ENCODE measurements at places on chromosomes 6 and 20.

- DNase-seq = peak; percentile 9
Measured at GRCh38 chr6:50791900-50792508, 26.7 kb upstream of the TFAP2B start.

GRCh38 chr6:131773284-131773950, 34.4 kb upstream of the ENPP1 start:
- no peak for DNase-seq

GRCh38 chr6:102961902-102962301, 1568.4 kb downstream of the GRIK2 start:
- DNase-seq = no peak

DNA sequence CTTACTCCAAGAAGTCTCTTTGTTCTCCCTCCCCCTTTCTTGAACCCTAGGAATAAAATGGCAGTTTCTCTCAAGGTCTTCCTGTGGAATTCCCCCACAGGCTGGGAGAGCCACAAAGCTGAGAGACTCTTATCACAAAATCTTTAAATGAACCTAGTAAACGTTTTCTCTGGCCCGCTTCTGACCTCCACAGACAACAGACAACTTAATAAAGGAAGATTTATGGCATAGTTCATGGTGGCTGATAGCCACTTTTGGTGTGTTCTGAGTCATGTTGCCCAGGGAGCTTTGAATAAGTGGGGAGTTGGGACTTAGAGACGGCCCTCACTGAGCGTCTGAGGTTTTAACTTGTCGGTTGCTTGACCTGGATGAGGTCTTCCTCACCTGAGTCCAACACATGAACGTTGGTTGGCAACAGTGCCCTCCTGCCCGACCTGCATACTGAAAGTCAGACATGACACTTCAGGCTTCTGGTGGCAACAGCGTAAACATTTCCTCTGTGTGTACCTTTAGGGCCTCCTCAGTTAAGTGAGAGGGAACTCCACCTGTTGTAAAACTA, 124.1 kb downstream of the FOXO3 start:
- peak; percentile 87 for DNase-seq

DNA sequence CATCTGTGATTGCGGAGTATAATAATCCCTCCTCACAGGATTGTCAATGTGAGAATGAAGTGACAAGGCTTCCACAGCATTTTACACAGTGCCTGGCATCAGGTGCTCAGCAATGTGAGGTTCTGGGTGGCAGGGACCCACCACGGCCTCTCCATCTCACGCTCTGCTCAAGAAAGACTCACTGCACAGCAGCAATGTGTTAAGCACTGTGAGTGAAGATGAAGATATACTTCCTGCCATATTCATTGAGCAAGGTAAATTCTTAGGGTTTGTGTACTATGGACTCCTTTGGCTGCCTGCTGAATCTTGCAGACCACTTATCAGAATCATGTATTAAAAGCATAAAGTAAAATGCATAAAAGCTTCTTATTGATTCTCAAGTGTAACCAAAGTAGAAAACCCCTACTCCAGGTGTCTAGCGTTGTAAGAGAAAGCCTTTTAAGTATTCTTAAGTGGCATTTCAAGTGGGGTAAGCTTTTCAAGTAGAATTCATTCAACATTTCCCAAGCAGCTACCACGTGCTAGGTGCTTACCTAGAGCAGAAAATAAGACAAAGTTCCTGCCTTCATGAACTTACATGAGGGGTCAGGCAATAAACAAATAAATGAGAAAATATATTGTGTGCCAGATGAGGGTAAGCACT, 17.0 kb upstream of the MEP1A start:
- no peak for DNase-seq

DNA sequence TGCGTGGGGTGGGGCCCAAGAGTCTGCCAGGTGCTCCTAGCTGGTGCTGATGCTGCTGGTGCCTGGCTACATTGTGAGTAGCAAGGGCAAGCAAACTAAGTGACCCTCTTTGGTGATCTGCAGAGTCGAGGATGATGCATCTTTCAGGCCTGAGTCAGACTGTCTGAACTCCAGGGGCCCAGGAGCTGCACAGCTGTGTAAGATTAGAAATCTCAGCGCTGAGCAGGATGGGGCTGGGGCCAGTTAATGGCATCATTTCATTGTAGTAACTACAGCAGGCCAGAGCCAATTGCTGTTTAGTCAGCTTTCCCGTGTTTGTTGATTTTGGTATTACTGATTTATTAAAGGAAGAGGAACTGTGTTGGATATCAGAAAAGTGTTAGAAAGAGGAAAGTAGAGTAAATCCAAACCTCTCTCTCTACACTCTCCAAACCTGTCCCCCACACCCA, 365.2 kb downstream of the PAX1 start:
- no peak for DNase-seq

GRCh38 chr20:56278196-56278595, 29.7 kb downstream of the MC3R start:
- DNase-seq = peak; percentile 24

DNA sequence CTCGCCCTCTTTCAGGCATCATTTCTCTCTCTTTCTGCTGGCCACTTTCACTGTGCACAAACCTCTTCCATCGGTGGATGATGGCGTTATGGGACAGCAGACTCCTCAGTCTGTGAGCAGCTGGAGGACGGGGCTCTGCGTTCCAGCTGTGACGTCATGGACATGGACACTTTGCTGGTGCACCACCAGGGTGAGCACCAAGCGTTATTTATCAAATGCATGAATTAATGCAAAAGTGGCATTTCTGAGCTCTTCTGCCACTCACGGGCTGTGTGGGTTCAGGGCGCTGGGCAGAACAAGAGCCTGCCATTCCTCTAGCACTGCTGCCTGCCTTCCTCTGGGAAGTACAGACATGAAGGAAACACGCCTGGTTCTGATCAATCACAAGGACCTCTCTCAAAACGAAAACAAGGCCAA, 82.9 kb upstream of the MPC1 start:
- DNase-seq = peak; percentile 11

- DNase-seq = no peak
Measured at GRCh38 chr20:42494290-42494689, 695.4 kb downstream of the PTPRT start.

- peak; percentile 23 for DNase-seq
Measured at GRCh38 chr20:48846516-48847492, 19.0 kb upstream of the PREX1 start.

DNA sequence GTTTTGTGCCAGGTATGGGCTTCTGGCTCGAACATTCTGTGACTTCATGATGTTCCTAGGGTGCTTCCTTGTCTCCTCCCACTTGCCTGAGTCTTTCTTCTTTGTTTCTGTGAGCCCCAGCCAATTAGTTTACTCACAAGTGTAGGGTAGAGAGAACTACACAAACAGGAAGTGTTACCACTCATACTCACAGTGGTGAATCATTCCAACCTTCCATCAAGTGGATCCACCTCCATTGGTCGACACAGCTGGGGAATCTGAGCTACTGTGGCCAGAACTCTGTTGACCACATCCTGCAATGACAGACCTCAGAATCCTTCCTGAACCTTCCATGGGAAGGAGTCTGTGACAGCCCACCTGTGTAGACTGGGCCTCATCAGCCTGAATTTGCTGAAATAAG, 76.8 kb downstream of the UNC5CL start:
- peak; percentile 94 for DNase-seq

DNA sequence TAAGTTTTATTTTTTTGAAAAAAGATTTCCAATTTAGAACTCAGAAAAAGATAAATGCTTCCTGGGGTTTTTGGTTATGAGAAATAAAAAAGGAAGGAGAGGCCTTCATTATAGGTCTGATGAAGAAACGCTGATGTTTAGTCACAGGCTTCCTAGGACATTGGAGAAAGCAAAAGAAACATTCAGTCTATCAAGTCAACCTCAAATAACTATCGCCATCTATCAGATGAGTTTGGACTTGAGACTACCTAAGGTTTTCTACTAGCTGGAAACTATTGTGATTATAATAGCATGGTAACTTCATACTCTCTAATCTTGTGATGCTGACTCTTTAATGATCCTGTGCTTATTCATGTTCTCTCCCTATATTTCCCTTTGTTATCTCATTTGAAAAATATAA, 171.3 kb downstream of the TPBG start:
- no peak for DNase-seq

GRCh38 chr6:155955038-155955437, 499.4 kb upstream of the NOX3 start:
- no peak for DNase-seq

- no peak for DNase-seq
Measured at GRCh38 chr6:24906314-24906713, 29.4 kb downstream of the RIPOR2 start.

DNA sequence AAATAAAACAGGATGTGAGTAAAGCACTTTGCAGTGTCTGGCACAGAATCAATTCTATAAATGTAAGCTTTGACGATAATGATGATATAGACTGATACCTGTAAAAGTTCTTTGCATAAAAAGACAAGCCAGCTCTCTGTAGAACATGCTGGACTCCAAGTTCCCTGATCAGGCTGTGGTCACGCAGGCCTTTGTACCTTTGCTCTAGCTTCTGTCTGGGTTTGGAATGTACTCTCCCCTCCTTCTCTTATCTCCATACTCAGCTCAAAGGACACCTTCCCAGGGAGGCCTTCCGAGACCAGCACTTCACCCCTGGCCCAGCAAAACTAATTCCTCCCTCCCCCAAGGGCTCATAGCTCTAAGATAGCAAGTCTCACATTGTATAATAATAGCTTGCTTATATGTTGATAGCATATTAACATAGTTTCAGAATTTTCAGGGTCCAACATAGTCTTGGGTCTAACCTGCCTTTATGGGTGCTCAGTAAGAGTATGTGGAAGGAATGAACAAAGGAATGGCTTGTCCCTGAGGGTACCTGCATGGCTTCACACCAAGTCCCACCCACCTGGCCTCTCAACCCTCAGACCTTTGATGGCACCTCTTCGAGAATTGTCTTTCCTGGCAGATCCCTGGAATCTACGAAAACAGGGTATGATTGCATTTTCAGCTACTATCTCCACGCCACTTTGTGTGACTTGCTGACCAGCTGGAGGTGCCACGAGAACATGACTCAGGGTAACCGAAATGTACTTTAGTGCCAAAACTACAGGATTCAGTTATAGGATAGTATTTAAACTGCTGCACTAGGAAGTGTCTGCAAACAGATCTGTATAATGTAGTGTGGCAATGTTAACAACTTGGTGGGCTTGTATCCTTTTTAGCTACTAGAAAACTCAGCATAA, 41.7 kb upstream of the PIM1 start:
- DNase-seq = peak; percentile 31

- no peak for DNase-seq
Measured at GRCh38 chr6:153074761-153075160, 56.3 kb downstream of the RGS17 start.

GRCh38 chr6:23280437-23280836, 711.1 kb downstream of the HDGFL1 start:
- DNase-seq = no peak

- DNase-seq = no peak
Measured at GRCh38 chr20:51535075-51535386, 7.5 kb downstream of the NFATC2 start.

DNA sequence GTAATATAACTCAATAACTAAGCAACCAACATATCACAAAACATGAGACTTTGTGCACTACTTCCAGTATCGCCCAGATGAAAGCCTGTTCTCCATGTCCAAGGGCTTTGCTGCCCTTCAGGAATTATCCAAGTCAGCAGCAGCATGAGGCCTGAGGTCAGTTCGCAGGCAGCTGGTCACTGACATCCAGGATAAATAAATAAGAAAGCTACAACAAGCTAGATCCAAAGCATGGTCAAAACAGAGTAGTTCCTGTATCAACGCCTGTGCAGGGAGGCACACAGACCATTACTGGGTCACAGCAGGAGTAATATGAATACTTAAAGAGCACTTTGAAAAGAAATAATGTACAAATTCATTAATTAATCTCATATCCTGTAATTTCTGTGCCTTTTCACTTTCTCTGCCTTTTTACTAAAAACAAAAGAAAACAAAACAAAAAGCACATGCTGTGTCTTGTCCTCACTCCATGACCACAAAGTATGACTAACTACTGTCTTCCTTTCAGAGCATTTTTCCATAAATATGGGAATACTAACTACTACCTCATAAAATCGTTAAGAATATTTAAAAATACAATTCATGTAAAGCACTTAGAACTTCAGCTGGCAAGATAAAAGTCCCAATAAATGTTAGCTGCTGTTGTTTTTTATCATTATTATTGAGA, 374.9 kb upstream of the IRAK1BP1 start:
- DNase-seq = no peak

DNA sequence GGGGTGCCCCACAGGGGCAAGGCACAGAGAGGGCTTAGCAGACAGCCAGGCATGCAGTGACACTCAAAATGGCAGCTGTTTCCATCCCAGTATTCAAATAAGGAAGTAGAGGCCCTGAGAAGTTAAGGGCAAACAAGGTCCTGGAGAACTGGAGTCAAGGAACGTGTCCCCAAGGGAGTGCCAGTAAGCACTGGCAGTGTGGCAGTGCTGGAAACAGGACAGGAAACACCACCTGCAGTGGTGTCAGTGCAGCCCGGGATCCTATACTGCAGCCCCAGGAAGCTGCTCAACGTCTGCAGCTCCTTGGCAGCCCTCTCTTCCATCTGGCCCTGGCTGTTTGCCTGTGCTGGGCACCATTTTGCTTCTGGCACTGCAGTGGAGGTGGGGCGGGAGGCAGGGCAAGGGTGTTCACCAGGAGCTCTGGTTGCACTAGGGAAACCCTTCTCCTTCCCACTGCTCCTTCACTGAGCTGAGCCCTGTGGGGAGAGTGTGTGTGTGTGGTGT, 56.3 kb downstream of the EDN3 start:
- DNase-seq = no peak

DNA sequence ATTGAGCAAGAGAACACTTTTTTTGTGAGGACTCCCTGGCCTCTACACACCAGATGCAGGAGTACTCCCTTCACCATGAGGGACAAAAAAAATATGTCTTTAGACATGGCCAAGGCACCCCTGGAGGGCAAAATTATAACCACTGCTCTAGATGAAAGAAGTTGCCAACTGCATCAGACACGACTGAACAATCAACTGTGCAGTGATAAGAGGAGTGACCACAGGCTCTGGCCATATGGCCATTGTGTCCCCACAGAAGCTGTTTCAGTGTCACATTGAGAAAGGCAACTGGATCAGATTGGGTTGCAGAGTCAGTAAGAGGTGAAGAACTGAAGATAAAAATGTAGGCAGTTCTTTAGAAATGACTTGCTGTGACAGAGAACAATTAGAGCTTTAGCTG, 85.7 kb downstream of the C6orf118 start:
- DNase-seq = no peak

GRCh38 chr6:154166140-154166539, 127.1 kb downstream of the OPRM1 start:
- DNase-seq = no peak

- no peak for DNase-seq
Measured at GRCh38 chr20:32609111-32609773, 24.1 kb upstream of the NOL4L start.
